ENCODE measurements at places on chromosomes 6 and 20.

DNA sequence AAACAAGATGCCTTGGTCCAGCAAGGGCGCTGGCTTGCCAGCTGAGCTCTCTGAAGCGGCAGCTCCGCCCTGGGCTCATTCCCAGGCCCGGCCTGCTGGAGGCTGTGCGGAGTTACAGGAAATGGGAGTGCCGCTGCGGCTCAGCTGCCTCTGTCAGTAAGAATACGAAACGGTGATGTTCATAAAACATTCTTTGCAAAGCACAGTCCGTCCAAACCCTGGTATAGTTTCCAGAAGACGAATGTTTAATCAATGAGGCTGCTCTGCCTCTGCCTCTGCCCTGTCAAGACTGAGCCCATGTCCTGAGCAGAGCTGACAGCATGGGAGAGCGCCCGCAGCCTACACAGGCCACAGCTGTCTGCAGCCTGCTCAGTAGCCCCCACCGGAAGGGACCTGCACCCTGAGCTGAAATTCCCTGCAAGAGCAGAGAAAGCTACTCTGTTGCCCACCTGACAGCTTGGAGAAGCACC lies 153.3 kb upstream of the SNX9 start:
- peak; percentile 54 for DNase-seq

DNA sequence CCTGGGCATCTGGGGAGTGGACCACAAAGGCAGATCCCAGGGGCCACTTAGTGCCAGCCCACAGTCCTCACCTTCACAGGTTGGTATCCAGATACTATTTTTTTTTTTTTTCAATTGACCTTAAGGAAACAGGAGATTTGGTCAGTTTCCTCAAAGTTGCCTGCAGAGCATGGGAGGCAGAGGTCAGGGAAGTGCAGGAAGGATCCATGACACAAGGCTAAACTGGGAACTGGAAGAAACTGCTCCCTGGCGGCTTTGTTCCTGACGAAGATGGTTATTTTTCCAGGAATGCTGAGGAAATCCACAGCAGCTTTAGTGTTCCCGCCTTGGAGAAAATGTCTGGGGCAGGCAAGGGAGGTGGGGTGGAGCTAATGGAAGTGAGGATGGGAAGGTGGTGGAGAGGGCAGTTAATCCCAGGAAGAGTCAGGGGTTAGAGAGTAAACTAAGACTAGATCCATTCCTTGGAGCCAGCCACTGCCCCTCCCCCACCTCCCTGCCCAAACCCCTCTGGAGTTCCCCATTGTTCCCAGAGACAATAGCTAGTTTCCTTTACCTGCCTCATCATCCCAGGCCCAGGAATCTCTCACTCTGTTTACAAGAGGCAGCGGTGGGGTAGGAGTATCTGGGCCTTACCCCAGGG lies 14.3 kb upstream of the MYMX start:
- no peak for DNase-seq

- DNase-seq = no peak
These were observed 21.8 kb downstream of the OSTM1 start for GRCh38 chr6:108052706-108053105.

DNA sequence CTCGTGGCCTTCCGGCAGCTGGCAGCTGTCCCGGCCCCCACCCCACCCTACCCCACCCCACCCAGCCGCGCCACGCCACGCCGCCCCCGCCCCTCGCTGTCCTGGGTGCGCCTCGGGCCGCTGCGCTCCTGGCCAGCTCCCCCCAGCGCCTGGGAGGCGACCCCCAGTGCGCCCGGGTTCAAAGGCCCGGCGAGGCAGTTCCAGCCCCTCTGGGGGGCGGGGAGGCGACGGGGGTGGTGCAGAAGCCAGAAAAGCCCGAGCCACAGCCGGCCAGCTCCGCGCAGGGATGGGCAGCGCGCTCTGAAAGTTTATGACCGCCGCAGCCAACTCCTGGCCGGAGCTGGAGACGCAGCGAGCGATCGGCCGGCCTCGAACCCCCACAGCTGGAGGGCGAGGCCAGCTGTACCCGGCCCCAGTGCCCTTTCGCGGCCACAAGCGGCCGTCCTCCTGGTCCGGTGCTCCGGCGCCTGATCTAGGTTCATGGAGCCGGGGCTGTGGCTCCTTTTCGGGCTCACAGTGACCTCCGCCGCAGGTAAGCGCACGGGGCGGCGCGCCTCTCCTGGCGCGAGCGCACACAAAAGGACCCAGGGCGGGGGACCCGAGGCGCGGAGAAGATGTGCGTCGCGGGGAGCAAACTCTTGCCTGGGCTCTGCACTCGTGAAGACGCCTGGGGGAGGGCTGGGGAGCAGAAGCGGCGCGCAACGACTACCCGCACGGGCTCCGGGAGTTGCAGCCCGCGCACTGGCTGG lies at the start of gene EDN3:
TSS of gene EDN3 (plus strand) at position 279 of the 749 bp plus-strand sequence. CDS start at position 481, 202 bp downstream.
- DNase-seq = no peak

GRCh38 chr20:45489083-45489531 lies 19.6 kb downstream of the WFDC2 start:
- DNase-seq = no peak

DNA sequence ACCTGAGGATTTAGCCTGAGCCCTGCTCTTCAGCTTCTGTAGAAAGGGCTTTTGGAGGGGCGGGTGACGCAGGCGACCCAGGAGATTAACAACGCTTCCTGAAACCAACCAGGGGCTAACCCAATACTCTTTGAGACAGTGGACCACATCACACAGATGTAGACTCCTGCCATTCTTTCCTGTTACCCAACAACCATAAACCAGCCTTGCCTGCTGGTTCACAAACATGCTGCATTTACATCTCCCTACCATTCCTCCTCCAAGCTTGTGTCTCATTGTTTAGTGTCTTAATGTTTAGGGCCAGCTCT lies 28.3 kb downstream of the PPP1R16B start:
- no peak for DNase-seq

DNA sequence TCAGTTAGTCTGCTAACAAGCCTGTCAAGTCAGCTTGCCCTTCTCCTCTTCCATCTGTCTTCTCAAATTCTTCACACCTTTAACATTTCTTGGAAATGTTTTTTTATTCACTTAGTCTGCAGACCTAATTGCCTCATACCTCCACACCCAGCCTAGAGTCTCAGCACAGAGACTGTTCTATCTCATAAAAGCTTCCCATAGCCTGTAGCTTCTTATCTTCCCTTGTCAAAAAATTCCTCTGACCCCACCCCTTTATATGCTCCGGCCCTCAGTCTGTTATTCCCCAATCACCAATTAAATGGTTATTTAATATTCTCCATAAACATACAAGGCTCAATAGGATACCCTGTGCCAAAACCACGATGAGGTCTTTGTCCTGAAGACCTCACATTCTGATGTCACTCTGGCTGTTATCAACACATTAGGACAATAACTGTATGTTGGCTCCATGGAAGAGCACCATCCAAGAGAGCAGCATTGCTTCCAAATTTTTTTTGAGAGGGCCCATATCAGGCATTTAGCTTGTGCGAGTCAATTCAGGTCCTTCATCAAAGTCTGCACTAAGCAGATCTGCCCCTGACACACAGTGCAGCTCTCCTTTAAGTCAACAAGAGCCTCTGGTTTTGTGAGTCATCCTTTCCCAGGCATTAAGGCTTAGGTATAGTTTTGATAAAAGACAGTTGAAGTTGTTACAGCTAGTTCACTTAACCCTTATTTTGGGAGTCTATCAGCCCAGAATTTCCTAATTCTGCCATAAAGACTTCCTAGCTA lies 83.2 kb upstream of the TBX18 start:
- no peak for DNase-seq

GRCh38 chr6:8494730-8495129 lies 59.4 kb upstream of the SLC35B3 start:
- DNase-seq = no peak

DNA sequence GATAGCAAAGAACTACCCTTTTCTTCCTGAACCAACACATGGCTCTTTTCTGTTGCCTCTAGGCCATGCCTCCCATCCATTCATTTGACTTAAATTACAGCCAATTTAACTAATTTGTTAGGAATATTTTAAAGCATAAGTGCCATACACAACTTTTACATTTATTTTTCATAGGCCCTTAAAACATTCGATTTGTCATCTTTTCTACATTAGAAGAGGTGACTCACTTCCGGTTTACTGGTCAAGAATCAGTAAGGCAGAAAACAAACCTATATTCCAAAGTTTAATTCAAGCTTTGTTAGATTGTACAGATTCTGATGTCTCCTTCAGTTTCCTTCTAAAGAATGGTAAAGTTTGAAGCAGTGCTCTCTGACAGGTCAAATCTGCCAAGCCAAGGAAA lies 344.3 kb downstream of the SAMD5 start:
- no peak for DNase-seq

GRCh38 chr6:118350881-118351430 lies 197.1 kb upstream of the PLN start:
- peak; percentile 20 for DNase-seq

GRCh38 chr20:36182604-36183154 lies 28.1 kb downstream of the EPB41L1 start:
- no peak for DNase-seq

GRCh38 chr6:40252531-40253258 lies 318.4 kb upstream of the MOCS1 start:
- no peak for DNase-seq

DNA sequence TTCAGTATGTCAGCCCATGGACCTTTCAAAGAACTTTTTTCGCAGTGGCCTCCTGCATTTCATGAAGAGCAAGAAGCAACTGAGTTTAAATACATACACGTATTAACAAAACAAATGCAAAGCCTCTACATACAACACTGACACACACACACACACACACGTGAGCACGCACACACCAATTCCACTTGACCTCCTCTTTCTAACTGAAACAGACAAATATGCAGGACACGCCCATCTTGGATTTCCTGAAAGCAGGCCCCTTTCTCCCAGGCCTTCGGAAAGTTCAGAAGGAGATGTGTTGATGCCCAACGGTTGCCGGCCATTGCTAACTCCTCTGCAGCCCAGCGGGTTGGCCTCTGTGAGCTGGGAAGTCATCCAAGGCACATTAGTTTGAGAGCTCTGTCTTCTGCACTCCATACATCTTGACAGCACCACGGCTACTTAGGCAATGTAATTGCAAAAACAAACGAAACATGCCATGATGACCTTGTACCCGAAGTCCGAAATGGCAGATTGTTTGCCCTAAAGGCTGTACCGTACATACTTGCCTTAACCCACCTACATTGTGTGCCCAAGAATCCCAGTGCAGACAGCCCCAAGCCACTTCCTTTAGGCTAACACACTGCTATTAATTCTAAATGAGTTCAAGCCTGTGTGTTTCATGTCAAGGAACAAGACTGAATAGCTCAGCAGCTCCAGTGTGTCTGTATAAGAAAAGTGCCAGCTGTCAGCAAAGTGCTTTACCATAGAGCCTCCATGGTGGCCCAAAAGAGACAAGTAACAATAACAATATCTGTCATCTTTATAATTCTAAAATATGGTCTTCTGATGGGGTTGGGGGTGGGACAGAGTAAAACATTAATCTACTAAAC lies 138.8 kb upstream of the RNF217 start:
- DNase-seq = no peak

- DNase-seq = no peak
These were observed 9.9 kb downstream of the SERAC1 start for GRCh38 chr6:158158123-158158522.

GRCh38 chr6:169969372-169970099 lies 218.1 kb downstream of the ERMARD start:
- DNase-seq = no peak

DNA sequence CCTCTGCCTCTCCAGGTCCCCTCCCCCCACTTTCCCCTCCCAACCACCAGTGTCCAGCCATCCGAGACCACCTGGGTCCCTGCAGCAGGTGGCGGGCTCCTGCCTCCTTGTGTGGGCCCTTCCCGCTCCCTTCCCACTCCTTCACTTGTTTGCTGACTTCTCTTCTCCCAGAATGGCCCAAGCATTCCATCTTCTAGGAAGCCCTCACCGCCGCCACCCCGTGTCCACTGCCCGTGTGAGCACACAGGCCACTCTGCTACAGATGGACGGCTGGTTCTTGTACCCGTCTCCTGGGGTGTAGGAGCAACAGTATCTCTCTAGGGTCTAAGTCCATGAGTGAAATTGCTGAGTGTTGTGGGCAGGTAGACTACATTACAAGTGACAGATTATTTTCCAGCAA lies 15.0 kb downstream of the BPHL start:
- no peak for DNase-seq

DNA sequence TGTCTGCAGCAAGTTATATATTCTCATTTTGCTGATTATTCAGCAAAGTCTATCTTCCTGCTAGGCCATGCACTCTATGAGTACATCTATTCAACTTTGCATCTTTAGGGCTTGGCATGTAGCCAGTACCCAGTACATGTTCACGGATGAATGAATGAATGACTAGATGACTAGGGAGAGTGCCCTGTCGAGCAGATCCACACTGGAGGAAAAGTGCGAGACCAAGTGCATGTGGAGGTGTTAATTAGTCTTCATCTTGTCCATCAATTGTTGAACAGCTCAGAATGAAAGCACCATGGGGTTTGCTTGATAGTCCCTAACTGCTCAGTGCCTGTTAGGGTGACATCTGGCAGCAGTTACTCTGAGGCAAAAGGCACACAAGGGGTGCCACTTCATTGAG lies 30.4 kb downstream of the TM9SF4 start:
- no peak for DNase-seq

DNA sequence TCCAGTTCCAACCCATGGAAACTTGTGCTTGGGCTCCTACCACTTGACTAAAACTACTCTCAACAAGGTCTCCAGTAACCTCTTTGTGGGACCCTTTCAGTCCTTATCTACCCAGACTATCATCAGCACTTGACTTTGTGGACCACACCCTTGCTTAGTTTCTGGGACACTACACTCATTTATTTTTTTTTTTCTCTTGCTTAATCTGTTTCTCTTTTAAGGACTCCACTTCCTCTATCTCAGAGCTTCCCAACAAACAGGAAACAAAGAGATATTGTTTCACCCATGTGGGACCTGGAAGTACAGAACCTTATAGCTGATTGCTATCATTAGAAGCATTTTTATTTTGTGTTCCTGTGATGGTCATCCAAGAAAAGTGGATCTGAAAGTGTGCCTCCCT lies 28.8 kb upstream of the ME1 start:
- no peak for DNase-seq

DNA sequence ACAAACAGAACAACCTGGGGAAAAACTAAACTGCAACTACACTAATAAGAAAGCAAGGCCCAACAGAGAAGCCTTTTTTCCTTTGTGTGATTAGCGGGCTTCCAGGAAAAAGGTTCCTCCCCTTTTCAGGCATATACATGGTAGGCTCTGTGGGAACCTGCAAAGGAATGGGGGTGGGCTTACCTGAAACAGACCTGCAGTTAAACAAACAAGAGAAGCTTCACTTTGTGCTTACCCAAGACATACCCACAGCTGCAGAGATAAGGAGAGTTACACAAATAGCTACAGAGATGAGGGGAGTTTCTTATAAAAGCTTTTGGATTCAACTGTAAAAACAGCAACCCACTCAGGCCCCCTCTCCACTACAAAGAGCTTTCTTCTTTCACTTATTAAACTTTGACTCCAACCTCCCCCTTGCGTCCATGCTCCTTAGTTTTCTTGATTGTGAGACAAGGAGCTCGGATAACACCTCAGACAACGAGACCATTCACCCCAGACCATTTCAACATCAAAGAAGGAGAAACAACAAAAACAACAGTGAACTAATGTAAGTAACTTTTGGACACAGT lies 30.9 kb downstream of the RNF146 start:
- DNase-seq = no peak

GRCh38 chr6:111631903-111632460 lies 26.3 kb upstream of the TRAF3IP2 start:
- DNase-seq = no peak

- DNase-seq = no peak
These were observed 35.5 kb upstream of the AFDN start for GRCh38 chr6:167791091-167791779.

- no peak for DNase-seq
These were observed 134.3 kb downstream of the KIF6 start for GRCh38 chr6:39590871-39591393.

Measured in GM04503 (cell line).